Neural progenitor cell (in vitro differentiated cells): ENCODE measurements at places on chromosomes 13 and 19.
A peak's percentile ranks its signal among the peaks of the same experiment; 100 is the strongest.

- no peak for DNase-seq
These were observed 363.3 kb downstream of the LIG4 start for GRCh38 chr13:107852072-107852471.

GRCh38 chr13:22821589-22821988, 359.2 kb upstream of the SGCG start:
- DNase-seq = no peak

GRCh38 chr19:29581398-29581797, 24.7 kb upstream of the POP4 start:
- DNase-seq = no peak

DNA sequence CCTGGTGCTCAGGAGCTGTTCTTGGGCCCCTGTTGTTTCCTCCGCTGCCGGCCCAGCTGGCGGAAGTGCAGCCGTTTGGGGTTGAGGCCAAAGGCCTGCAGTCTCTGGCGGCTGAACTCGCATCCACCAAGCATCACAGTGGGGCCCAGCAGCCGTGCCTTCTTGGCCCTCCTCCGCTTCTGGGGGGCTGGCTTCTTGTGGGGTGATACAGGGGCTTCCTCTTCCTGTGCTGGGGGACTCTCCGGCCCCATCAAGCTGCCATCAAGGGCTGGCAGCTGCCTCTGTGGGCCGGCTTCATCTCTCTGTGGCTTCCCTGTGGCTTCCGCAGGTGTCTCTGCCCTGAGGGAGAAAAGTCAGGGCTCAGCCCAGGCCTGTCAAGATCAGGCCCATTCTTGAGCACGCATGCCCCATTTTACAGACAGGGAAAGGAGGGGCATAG, 10.3 kb downstream of the ATG4D start:
- no peak for DNase-seq

DNA sequence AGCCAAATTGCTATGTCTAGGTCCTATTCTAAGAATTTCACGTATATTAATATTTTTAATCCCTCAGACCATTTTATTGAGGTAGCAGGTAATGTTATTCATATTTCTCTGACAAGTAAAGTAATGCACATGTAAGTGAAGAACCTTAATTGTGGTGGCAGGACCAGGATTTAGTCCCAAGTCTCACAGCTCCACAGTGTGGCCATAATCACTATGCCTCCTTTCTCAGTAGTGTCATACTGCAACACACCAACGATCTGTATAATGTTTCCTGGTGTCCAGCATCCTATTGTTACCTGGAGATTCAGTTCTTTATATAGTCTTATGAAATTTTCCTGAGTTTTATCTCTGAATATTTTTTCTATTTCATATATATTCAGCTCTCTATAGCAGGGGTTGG, 340.3 kb downstream of the OLFM4 start:
- DNase-seq = peak; percentile 44

- DNase-seq = peak; percentile 23
These were observed 82.6 kb upstream of the OXGR1 start for GRCh38 chr13:97076898-97077297.

DNA sequence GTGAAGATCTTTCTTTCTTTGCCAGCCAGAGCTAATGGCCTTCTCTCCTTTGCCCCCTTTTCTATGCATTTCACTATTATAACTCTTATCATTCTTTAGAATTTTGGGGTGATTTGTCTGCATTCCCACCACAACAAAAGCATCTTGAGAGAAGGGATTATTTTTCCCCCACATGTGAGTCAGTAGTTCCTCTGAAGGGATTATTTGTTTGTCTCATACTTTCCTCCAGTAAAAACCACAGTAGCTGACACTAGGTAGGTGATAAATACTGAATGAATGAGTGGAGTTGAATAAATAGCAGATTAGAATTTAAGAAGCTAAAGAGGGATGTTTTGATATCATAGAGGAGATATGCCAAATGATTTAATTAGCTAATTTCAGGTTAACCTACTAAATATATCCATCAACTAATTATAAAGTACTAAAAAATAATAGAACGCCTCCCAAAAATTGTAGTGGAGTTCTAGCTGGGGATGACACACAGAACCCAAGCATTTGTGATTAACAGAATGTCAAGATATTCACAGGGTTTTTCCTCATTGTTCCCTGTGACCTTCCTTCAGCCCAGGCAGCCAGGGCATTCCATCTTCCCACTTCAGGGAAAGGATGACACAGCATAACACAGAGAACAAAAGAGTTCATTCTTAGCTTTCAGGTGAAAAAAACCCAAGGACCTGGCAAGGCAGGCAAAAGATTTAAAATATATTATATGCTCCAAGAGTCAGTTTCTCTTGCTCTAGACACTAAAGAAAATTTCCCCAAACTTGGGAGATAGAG, 3.5 kb upstream of the TBC1D4 start:
- DNase-seq = no peak

- no peak for DNase-seq
These were observed 4.8 kb upstream of the SLC8A2 start for GRCh38 chr19:47476438-47476972.

- peak; percentile 76 for DNase-seq
These were observed 101.3 kb downstream of the ARHGEF7 start for GRCh38 chr13:111216166-111216960.

DNA sequence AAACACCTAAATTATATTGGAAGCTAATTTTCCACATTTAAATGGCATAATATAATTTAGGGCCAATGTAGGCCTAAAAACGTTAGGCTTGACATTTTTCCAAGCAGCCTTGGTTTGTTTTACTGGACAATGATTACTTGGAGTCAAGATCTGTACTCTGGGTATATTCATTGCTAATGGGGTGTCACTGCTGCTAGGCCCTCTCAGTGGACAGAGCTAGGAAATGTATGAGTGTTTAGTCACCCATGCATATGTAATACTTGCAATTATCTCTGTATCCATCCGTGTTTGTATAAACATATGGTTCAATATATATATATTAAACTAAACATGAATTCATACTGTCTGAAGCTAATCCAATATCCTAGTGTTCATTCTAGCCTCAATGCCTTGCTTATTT, 598.1 kb downstream of the DCT start:
- no peak for DNase-seq

GRCh38 chr19:51110666-51110971, 2.4 kb upstream of the CTU1 start:
- DNase-seq = no peak

DNA sequence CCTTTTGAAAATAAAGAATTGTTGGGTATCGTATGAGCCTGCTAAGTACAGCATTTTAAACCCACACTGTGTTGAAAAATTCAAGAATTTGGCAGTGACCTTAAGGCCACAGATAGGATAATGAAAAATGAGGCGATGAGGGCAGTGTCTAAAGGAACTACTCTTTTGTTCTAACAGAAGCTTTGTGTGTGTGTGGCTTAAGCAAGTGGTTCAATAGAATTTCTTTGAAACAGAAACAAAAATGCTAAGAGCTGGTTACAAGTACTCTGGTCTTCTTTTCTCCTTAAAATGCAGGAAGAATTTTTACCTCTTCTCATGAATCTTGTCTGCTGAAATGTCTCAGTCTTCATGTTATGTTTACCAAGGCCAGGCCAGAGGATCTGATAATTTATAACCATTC, 279.5 kb downstream of the ZNF536 start:
- no peak for DNase-seq

DNA sequence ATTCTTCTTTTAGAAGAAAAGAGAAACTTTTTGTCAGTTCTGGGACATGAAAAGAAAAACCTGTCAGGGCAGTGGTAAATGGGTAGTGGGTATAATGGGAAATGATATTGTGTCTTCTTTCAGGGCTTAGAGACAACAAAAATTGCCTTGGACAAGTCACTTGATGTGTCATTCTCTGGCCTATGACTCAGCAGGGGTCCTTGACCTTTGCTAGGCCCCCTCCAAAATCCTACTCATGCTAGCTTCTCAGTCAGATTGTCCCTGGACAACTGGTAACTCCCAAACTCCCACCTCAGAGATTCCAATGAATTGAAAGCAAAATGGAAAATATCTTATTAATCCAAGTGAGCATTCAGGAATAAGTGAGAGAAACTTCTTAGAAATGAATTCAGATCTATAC, 258.8 kb upstream of the SPRY2 start:
- peak; percentile 23 for DNase-seq

- peak; percentile 68 for DNase-seq
These were observed 9.0 kb upstream of the NFIC start for GRCh38 chr19:3357271-3357991.

DNA sequence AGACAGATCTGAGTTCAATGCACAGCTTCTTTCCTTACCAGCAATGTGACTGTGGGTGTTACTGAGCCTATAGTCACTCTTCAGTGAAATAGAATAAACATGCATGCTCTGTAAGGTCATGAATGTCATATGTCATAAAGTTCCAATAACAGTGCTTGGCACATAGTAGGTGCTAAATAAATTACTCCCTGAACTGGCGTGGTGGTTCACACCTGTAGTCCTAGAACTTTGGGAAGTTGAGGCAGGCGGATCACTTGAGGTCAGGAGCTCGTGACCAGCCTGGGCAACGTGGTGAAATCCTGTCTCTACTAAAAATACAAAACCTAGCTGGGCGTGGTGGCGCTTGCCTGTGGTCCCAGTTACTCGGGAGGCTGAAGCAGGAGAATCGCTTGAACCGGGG, 13.2 kb downstream of the WBP4 start:
- DNase-seq = no peak

GRCh38 chr19:33157906-33158305, 26.0 kb downstream of the WDR88 start:
- DNase-seq = no peak

DNA sequence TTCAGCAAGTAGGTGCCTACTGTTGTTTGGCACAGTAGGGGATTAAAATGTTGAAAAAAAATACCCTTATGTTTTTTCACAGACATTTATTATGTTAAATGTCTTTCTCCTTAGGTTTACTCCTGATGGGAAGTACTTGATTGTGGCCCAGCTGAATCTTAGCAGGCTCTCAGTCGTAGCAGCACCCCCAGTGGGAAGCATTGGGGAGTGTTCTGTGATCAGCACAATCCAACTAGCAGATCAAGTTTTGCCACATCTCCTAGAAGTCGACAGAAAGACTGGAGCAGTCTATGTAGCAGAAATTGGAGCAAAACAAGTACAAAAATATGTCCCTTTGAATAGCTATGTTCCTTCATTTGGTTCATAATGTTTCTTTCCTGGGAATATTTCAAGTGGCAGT, 9.3 kb downstream of the NHLRC3 start:
- peak; percentile 42 for DNase-seq

- DNase-seq = no peak
These were observed 82.8 kb downstream of the TEX29 start for GRCh38 chr13:111403266-111403665.

- DNase-seq = no peak
These were observed 45.2 kb downstream of the SUCLA2 start for GRCh38 chr13:47955836-47956235.

- peak; percentile 84 for DNase-seq
These were observed at the start of gene NRTN for GRCh38 chr19:5804516-5805461. NRTN (plus strand) TSS chr19:5805067; CDS start chr19:5824166, 19,099 bp downstream.

DNA sequence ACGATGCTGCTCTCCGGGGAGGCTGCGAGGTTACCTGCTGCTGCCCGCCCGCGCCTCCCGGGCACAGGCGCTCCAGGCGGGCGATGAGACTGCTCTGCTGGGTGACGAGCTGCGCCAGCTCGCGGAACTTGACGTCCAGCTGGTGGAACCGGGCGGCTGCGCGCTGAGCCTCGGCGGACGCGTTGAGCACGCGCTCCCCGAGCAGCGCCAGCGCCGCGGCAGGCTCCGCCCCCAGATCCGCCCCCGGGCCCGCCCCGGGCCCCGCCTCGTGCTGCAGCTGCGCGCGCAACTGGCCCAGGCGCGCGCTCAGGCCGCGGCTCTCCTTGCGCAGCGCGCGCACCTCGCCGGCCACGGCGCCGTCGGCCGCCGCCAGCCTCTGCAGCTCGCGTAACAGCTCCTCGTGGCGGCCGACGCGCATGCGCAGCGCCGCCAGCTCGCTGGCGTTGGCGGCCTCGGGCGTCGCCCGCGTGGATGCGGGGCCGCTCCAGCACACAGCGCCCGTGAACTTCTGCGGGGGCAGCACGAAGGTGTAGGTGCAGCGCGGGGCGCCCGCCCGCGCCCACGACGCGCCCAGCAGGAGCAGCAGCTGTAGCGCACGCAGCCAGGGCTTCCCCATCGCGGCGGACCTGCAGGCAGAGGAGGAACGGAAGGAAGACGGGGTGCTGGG, 6.4 kb downstream of the ANGPTL6 start:
- DNase-seq = peak; percentile 96

GRCh38 chr19:16379521-16380313, 55.1 kb downstream of the KLF2 start:
- no peak for DNase-seq

- DNase-seq = no peak
These were observed 254.4 kb downstream of the DLEU7 start for GRCh38 chr13:50589139-50589538.

- DNase-seq = no peak
These were observed 7.3 kb downstream of the ANGPTL4 start for GRCh38 chr19:8371011-8371804.

GRCh38 chr13:98475522-98475921, 101.4 kb downstream of the STK24 start:
- peak; percentile 93 for DNase-seq

- DNase-seq = peak; percentile 92
These were observed at the start of gene ZNF888 for GRCh38 chr19:52922841-52923777. ZNF888 (minus strand) TSS chr19:52923428; CDS start chr19:52917873, 5,555 bp downstream.

DNA sequence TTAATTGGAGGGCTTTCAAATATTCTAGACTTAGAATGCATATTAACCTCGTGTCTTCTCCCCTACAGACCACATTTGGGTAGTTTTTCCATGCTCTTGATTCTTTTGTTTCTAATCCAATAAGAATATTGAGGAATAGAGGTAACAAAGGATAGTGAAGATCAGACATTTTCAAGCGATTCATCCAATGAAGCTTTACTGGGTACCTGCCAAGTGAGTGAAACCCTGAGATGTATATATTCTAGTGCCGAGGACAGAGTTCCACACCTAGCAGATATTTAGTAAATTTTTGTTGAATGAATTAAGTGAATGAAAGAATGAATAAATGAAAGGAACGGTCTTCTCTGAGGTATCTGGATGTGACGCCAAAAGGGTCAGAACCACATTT, 442 bp upstream of the RFC3 start:
- DNase-seq = no peak

GRCh38 chr13:92716749-92717148, 509.9 kb upstream of the GPC6 start:
- DNase-seq = no peak

DNA sequence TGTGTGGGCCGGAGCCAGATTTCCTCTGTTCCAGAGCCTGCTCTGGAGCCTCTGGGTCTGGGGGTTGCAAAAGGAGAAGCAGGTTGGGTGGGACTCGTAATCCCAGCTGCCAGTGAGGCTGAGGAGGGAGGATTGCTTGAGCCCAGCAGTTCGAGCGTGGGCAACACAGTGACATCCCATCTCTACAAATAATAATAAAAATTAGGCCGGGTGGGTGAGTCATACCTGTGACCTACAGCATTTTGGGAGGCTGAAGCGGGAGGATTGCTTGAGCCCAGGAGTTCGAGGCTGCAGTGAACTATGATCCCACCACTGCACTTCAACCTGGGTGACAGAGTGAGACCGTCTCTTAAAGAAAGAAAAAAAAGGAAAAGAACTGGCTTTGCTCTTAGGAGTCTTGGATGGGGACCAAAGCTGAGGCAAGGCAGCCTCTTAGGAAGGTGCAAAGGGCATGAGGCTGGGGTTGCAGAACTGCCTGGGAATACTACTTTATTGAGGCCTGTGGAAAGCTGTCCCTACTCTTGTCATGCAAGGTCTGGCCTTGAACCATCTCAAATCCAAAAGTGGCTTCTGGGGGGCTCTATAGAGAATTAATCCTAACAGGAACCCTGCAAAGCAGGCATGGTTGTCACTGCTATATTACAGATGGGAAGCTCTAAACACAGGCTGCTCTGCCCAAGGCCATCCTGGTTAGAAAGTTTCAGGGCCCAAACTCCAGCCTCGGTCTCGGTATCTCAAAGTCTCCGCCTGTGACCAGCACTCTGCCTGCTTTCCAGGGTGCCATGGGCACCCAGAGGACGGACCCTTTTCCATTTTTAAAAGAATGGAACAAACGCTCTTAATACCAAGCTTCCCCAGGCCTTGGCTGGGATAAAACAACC, 880 bp upstream of the C19orf12 start:
- no peak for DNase-seq
